Motor neuron (in vitro differentiated cells): ENCODE measurements at places on chromosomes 1 and 21. TPM values are rescaled to one million over a fixed set of nuclear protein-coding genes. Genes with fewer than 3 reads are reported as not detected.
A peak's percentile ranks its signal among the peaks of the same experiment; 100 is the strongest.

- no peak for ATAC-seq
Measured at GRCh38 chr1:246262281-246262680, 244.8 kb downstream of the SMYD3 start.

- ATAC-seq: no peak
Measured at GRCh38 chr1:200435200-200435780, 25.5 kb upstream of the ZNF281 start.

GRCh38 chr1:57506941-57507340 lies 83.1 kb upstream of the DAB1 start:
- ATAC-seq: no peak

DNA sequence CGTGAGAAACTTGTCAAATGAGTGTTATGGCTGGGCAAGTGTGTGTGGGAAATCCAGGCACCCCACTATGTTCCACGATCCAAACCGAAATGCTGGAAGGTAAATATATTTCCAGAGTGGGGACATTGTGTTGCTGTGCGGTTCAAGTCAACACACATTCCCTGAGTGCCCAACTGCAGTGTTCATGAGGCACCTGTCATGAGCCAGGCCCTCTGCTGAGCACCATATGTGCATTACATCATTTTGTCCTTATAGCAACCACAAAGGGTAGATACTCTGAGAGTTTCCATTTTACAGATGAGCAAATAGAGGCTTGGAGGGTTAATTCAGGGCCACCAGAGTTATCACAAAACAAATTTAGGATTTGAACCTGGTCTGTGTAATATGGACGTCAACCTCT lies 59.9 kb upstream of the SOD1 start:
- ATAC-seq: no peak

GRCh38 chr1:205505791-205506190 lies 1.3 kb downstream of the CDK18 start:
- ATAC-seq: peak; percentile 11

DNA sequence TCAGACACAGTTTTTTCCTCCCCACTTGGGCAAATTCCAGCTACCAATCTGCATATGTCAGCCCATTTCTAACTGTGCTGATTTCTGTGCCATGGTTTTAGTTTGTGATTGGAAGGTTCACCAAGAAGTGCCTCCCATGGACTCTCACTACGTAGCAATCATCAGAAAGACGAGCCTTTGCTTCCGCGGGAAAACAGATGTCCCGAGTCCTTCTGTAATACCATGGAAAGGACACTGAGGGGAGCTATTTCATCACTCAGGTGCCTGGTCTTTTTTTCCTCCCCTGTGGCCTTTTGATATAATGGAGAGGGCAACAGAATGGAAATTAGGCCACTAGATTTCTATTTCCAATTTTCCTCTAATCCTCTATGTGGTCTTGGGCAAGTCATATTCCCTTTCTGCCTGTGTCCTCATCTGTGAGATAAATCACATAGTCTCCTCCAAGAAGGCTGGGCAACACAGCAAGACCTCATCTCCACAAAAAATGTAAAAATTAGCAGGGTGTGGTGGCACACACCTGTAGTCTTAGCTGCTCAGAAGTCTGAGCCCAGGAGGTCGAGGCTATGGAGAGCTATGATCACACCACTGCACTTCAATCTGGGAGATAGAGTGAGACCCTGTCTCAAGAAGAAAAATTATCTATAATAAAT lies 24.8 kb downstream of the LEMD1 start:
- peak; percentile 82 for ATAC-seq

Gene GPR25
- total RNA-seq: not detected in 2 replicates
